ENCODE measurements at places on chromosomes 6 and 20.

GRCh38 chr6:71737953-71738352, 148.4 kb upstream of the RIMS1 start:
- DNase-seq = no peak

GRCh38 chr6:47000842-47001241, 41.3 kb downstream of the ADGRF1 start:
- no peak for DNase-seq

DNA sequence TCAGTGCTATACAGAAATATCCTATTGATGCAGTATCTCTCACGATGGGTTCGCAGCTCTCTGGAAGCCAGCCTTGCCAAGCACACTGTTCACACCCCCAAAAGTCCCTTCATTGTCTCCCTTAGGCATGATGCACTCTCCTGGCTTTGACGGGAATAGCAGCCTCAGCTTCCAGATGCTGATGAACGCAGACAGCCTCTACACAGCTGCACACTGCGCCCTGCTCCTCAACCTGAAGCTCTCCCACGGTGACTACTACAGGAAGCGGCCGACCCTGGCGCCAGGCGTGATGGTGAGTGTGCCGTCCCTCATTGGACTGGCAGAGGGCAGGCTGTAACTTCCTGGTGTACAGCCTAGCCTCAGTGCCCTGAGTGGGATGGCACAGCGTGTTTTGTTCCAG, 60.0 kb upstream of the PBOV1 start:
- no peak for DNase-seq

GRCh38 chr6:13234130-13234529, 94.2 kb downstream of the TBC1D7 start:
- no peak for DNase-seq

GRCh38 chr6:140370976-140371870, 996.8 kb upstream of the CITED2 start:
- DNase-seq = no peak

DNA sequence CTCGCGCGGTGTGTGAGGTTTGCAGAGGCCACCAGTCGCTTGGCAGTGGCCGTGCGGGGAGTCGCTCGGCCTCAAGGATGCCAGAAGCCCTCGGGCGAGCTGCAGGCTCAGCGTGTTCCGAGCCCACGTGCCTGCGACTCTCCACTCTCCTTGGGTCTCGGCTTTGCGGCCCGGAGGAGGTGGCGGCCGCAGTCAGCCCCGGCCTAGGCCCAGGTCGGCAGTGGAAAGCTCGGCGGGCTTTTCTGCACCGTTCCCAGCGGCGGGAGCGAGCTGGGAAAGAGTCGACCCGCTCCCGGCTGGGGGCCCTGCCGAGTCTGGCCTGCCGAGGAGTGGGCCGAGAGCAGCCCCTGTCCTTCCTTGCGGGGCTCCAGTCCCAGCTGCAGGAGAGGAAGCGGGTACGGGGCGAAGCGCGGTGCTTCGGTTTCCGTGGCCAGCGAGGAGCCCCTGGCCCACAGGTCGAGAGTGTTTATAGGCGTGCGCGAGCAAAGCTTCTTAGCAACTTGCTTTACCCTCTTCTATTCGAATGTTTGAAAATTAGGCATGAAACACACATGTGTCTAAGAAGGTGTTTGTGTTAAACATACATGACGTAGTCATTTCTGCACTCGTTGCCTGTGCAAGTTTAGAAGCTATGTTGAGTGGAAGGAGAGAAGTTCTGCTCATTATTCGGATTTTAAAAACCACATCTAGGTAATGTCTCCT, 5.6 kb downstream of the FOXC1 start:
- no peak for DNase-seq

DNA sequence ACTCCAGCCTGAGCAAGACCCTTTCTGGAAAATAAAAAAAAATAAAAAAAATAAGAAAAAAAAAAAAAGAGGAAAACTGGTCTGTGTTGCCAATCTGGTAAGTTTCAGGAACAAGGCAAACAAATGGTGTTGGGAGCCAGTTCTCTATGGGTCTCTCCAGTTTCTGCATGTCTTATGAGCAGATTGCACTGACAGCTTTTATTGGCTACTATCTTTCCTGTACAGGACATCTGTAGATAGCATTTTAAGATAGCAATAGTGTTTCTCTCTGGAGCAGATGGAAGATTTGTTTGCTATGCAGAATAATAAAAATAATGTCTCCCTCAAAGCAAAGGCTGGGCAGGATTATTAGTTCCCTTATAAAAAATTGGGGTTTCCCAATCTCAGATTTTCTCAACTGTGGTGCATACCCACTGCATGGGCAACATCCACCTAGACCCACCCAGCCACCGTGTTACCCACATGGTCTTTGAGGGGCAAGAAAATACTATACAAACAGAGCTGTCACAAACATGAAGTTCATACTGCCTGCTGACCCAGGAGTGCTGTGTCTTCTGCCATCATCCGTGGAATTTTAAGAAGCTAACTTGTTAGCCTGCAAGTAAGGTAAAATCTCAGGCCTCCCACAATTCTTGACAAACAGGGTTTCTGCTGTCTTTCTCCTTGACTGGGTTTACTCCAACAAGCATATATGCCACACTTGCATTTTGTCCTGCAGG, 9.5 kb downstream of the GMDS start:
- DNase-seq = no peak

DNA sequence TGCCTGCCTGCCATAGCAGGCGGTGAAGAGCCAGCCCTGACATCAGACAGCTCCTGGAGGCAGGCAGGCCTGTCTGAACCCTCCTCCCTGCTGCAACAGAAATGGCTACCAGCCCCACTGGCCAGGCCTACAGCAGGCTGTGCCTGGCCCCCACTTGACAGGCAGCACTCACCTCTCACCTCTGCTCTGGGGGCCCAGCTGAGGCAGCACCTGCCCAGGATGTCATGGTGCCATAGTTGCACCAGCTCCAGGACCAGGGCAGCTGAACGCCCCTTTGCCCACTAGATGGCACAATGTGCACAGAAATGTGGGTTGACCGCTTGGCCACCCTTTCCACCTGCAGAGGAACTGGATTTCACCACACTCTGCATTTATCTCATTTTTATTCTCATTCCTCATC, 30.6 kb downstream of the MRPL14 start:
- peak; percentile 79 for DNase-seq

GRCh38 chr6:40563111-40563510, 24.1 kb downstream of the LRFN2 start:
- DNase-seq = no peak

DNA sequence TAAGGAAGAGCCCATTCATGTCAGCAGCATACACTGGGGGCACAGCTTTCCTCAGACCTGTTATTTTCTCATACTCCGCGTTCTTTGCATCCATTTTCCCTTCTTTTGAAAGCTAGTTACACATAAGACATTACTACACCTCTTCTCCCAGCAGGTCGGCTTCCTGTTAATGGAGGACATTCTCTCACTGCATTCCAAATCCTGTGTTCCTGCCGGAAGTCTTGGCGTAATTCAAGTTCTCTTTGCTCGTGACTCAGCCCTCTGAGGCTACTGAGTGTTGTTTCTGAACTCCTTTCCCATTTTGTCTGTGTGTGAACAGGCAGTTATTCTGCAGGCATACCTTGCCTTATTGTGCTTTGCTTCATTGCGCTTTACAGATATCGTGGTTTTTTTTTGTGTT, 97.5 kb upstream of the ZBTB24 start:
- DNase-seq = no peak

- no peak for DNase-seq
These were observed 48.0 kb downstream of the NFATC2 start for GRCh38 chr20:51494241-51495110.

- DNase-seq = no peak
These were observed 79.5 kb upstream of the PREP start for GRCh38 chr6:105482227-105482844.

- no peak for DNase-seq
These were observed 134.9 kb upstream of the HSF2 start for GRCh38 chr6:122264557-122264956.

GRCh38 chr20:32184961-32185603, 22.5 kb downstream of the PLAGL2 start:
- no peak for DNase-seq

DNA sequence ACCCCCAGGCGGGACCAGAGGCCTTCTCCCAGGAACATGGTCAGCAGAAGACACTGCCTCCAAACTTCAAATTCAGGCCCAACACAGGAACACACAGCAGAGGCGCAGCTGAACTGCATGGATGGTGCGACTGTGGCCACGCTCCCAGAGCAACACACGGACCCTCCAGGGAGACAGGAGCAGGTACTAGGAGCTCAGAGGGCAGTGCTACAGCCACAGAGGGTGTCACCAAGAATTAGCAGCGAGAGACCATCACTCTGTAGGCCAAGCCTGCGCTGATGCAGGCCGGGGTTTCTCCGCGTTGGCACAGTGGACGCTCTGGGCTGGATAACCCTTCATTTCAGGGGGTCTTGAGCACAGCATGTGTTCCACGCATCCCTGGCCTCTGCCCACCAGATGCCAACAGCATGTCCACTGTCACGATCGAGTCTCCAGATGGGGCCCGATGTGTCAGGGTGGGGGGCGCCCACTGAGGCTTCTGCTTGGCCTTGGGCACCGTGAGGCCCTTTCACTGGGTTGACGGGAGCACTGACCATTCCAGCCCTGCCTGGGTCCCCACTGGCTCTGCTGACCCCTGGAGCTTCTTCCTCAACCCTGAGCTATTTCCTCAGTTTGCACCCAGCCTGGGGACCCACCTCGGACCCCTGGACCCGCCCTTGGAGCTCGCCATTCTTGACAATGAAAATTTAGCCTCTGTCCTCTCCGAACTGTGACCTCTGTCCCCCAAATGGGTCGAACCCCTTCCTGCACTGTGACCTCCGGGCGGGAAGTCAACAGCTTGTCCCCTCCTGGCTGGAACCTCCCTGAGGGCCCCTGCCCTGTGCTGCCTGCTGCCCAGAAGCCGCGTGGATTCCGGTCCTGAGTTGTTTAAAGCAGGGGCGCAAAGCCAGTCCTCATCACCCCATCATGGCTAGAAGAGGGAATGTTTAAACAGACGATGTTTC, 239.4 kb downstream of the DLL1 start:
- no peak for DNase-seq

GRCh38 chr6:168542301-168542700, 101.3 kb downstream of the SMOC2 start:
- no peak for DNase-seq

DNA sequence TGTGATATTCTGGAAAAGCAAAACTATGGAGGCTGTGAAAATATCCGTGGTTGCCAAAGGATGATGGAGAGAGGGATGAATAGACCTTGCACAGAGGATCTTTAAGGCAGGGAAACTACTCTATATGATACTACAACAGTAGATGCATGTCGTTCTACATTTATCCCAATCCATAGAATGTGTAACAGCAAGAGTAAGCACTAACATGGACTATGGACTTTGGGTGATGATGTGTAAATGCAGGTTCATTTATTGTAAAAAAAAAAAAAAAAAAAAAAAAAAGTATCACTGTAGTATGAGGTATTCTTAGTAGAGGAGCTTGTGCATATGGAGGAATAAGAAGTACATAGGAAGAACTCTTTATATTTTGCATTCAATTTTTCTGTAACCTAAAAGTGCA, 507.5 kb downstream of the PHF3 start:
- no peak for DNase-seq

- no peak for DNase-seq
These were observed 341.2 kb downstream of the CDKAL1 start for GRCh38 chr6:20875369-20875963.
